Stimulated activated naive CD8-positive, alpha-beta T cell treated with anti-CD3 and anti-CD28 coated beads, Interleukin-15, Interleukin-2, amounts not matched to agents 100 U/mL and 50 U/mL, for 24 hours (primary cell): ENCODE measurements at places on chromosomes 2 and 18.

DNA sequence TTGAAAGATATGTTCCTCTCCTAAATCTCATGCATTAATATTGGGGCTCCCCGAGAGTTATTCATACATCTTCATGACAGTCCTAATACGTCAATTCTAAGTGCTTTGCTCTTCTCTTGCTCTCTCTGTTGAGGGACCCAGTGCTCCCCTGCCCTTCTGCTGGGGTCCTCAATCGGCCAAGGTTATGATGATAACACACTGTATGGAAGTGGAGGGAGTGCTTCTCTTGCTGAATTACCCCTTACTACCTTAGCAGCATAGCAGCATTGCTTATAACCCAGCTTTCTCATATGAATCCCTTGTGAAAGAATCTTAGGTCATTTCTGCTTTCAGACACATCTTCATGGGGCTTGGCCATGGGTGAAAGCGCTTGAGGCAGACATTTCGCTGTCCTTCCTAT, 43.2 kb downstream of the ITPRID2 start:
- DNase-seq, result no peak

GRCh38 chr2:56148825-56149224, 35.0 kb upstream of the CCDC85A start:
- DNase-seq, result no peak

GRCh38 chr2:43542285-43542933, 53.4 kb downstream of the THADA start:
- DNase-seq, result no peak

DNA sequence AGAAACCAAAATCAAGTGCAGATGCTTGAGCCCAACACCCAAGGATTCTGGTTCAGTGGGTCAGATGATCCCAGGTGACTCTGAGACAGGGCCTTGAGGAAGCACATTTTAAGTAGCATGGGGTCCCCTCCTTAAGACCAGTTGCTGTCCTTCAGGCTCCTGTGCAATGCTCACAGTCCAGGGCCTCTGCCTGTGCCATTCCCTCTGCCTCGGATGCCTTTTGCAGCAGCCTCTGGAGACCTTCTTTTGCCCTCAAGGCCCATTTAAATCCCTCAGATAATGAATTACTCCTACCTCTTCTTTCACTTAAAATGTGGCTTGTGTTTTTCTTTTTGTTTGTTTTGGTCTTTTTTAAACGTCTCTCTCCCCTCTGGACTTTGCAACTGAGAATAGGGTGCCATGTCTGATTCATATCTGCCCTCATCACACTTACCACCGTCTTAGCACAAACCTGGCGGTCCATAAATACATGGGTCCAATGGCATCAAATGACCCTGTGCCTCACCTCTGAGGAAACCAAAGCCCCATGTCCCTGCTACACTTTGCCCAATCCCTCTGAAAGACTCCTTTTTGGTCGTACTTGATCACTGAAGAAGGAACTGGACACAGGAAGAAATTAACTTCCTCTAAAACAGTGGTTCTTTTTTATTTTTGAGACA, 14.2 kb downstream of the ACTG2 start:
- no peak for DNase-seq

- DNase-seq, result no peak
Observed at GRCh38 chr2:86790134-86790675, 508 bp downstream of the CD8A start.

GRCh38 chr2:3970791-3971651, 267.6 kb downstream of the DCDC2C start:
- DNase-seq, result no peak

DNA sequence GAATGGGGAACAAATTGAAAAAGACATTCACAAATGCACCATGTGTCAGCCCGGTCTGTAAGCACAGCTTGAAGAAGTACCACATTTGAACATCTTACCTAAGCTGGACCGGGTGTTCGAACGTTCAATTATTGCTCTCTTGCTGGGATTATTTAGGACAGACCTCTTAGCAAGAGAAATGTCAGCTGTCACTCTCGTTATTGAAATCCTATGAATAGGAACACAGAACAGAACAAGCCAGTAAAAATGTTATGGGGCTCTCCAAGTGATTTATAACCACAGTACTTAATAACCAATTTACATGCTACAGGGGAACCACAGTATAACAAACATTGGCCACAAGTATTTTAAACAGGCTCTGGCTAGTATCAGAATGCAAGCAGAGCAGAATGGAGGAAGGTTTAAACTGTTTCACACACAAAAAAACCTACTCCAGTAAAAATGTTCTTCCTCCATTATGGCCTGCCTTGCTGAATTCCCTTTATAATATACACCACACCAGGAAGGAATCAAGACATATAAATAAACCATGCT, 32.5 kb upstream of the ARL5A start:
- no peak for DNase-seq

DNA sequence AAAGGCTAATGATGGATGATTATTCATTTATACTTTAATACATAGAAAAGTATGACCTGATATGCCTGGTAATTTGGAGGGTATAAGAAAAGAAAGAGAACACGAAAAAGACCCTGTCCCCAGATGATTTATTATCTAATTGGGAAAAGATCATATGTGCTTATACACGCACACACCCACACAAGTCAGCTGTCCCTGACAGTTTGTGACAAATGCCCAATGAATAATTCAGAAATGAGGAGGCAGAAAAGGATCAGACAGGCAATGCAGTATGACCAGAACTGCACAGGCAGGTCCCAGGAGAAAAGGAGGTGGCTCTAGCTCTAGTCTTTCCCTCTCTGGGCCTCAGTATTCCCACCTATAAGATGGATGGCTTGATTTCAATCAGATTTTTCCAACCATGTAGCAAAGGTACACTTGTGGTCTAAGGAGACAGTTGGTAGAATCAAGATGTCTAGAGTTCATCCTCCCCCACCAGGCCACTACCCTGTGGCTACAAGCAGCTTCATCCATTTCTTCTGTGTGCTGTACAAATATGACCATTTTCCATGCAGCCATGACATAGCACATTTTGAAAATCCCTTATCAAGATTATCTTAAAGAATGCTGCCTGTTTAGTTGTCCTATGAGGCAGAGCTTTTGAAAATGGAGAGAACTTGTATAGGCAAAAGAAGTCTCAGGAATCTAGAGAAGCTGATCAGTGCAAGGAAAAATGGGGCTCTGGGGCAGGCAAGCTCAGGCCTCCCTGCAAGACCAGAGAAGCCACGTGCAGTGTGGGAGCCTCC, 19.7 kb downstream of the CYRIA start:
- no peak for DNase-seq

DNA sequence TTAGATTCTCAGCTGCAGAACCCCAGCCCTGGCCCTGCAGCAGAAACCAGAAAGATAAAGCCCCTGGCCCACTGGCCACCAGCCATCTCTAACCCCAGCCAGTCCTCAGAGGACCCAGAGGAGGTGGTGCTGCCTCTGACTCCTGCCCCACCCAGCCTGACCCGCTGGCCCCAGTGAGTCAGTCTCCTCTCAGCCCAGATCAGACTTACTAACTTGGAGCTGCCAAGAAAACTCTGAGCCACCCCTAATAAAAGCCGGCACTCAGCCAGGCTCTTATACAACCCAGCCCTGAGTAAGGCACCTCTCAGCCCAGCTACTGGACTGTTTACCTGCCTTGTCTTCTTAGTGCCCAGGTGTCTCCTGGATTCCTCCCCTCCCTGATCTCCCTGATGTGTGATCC, 2.0 kb downstream of the SLC14A2 start:
- DNase-seq, result no peak

GRCh38 chr2:46119453-46119852, 177.8 kb upstream of the EPAS1 start:
- DNase-seq, result no peak

- DNase-seq, result no peak
Observed at GRCh38 chr2:241193271-241193670, 4.8 kb downstream of the ANO7 start.

DNA sequence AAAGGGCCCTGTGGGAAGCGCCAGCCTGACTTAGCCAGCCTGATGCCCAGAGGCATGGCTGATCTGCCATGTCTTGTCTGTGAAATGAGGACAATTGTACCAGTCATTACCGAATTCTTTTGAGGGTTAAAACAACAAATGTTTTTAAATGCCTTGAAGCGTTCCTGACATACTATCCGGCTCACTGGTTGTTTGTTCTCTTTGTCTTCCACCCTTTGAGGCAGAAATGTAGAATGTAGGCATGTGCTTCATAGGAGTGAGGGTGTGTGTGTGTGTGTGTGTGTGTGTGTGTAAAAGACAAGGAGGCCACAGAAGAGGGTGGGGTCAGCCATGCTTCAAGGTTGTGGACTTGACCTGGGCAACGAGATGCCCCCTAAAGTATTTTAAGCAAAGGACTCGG, 35.5 kb downstream of the TGFBRAP1 start:
- no peak for DNase-seq

GRCh38 chr2:228916416-228917090, 354.5 kb downstream of the PID1 start:
- DNase-seq, result no peak

DNA sequence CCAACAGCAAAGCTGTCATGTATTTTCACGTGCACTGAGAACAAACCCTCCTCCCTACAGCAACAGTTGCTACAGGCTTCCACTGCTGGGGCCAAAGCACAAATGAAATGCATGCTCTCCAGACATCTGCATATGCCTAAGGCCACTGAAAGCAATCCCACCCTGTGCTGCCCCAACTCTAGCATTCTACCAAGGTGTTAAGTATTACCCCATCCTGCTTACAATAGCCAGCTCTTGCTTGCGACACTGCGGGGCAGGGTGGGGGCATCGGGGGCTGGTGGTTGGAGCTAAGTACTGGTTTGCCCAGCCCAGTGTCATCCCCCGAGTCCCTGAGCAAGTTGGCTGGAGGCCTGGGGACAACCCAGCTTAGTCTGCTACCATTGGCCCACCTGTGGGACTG, 742.5 kb downstream of the TDRD15 start:
- DNase-seq, result no peak
